A172 (cell line): ENCODE measurements at places on chromosomes 6 and 20.

DNA sequence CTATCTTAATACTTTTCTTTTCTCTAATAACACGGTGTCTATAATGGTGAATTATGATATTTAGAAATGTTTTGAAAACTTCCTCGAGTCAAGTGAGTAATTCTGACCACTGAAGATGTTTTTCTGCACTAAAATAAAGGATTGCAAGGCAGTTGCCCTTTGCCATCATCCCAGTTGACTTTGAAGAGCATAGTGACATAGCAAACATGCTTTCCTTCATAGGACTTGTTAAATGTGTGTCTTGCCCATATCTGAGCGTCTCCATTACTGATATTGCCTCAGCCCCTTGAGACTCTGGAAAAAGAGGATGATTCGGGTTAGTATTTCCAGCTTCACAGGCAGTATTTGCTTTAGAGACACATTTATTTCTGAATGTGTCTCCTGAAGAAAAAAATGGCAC, 125.2 kb upstream of the MCHR2 start:
- DNase-seq, result no peak

GRCh38 chr6:26330859-26331217, 34.2 kb upstream of the BTN3A2 start:
- DNase-seq, result peak; percentile 41

DNA sequence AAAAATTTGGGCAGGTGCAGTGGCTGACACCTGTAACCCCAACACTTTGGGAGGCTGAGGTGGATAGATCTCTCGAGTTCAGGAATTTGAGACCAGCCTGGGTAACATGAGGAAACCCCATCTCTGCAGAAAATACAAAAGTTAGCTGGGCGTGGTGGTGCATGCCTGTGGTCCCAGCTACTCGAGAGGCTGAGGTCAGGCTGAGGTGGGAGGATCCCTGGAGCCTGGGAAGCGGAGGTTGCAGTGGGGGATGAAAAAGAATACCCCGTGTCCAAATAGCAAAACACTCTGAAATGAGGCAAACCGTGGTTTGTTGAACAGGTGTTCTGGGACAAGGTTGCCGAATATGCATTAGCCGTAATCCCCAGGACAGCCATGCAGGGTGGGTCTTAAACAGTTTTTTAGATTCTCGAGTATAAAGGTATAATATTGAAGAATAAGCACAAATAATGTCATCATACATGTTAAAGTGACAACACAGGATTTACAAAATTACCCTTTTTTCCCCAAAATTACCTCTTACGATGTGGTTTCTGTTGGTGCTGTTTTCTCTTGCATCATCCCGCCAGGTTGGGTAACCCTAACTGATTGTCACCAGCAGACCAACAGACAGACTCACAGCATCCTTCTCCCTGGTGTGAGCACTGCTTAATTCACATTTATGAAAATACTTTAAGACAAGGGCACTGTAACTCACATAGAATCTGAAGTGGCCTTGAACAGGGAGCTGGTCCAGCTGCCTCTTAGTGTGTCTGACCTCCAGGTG, 9.1 kb downstream of the DNAJC5 start:
- DNase-seq, result no peak

GRCh38 chr20:34515484-34516246, 557 bp upstream of the DYNLRB1 start:
- no peak for DNase-seq

DNA sequence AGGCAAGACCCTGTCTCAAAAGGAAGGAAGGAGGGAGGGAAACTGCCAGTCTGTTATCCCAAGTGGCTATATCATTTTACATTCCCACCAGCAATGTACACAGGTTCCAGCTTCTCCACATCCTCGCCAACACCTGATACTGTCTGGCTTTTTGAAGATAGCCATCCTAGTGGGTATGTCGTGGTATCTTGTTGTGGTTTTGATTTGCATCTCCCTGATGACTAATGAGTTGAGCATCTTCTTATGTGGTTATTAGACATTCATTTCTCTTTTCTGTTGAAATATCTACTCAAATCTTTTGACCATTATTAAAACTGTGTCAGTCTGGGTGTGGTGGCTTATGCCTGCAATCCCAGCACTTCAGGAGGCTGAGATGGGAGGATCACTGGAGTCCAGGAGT, 47.9 kb upstream of the ARID1B start:
- peak; percentile 86 for DNase-seq

- DNase-seq, result no peak
These were observed 65.8 kb downstream of the BTBD9 start for GRCh38 chr6:38573801-38574395.

DNA sequence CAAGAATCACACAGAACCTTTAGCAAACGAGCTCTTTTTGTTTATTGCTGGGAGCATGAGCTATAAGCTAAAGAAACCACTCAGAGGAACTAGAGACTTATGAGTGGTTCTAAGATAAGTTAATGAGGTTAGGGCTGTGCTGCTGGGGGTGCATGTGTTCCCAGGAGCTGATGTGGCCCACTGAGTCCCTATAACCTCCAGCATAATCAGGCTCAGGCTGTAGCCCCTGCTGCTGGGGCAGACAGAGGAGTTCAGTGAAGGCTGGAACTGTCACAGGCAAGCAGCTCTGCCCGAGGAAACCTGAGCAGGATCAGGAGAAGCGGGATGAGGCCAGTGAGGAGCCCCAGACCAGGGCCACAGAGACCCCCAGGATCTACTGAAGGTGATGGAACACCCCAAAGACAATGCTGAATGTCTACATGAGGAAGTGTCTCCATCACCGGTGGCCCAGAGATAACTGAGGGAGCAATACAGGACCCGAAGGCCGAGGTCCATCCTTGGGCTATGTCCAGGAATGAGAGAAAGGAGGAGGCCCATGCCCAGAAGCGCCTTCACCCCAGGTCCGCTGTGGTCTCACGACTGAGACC, 17.3 kb downstream of the TUBB2B start:
- DNase-seq, result no peak

GRCh38 chr20:51811042-51811355, 8.7 kb upstream of the SALL4 start:
- DNase-seq, result no peak

- DNase-seq, result no peak
These were observed 87.0 kb upstream of the BMP2 start for GRCh38 chr20:6680441-6680840.

- no peak for DNase-seq
These were observed 7.1 kb downstream of the TDP2 start for GRCh38 chr6:24659561-24659960.

DNA sequence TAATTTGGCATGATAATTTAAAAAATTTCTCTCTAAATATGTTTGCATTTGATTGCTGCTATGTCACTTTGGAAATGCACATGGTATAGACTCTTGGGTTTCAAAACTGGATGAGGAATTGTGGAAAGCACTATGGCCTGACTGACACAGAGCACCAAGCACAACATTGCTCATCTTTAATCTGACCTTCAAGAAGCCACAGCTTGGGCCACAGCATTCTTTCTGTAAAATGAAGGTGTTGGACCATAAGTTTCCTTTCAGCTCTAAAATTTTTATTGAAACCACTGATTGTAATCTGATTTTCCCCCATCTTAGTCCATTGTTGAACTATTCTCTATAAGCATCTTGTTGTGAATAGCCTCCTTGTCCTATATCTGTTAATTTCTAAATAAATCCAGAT, 41.0 kb downstream of the QKI start:
- DNase-seq, result no peak

- DNase-seq, result peak; percentile 45
These were observed 704.4 kb upstream of the SLC35B3 start for GRCh38 chr6:9139746-9140145.

DNA sequence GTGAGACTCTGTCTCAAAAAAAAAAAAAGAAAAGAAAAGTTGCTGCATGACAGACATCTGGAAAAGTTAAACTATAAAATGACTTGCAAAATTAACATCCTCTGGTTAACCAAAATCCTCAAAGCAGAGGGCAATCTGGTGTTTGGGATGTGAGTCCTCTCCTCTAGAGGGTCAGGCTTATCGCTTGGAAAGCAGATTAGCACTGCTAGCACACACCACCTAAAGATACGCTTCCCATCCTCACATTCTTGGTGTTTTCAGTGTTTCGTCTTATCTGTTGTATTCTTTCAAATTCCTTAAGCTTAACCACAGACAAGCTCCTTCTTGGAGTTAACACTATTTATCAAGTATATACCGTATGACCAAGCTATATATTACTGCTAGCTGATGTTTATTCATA, 198.0 kb downstream of the SOX4 start:
- no peak for DNase-seq

DNA sequence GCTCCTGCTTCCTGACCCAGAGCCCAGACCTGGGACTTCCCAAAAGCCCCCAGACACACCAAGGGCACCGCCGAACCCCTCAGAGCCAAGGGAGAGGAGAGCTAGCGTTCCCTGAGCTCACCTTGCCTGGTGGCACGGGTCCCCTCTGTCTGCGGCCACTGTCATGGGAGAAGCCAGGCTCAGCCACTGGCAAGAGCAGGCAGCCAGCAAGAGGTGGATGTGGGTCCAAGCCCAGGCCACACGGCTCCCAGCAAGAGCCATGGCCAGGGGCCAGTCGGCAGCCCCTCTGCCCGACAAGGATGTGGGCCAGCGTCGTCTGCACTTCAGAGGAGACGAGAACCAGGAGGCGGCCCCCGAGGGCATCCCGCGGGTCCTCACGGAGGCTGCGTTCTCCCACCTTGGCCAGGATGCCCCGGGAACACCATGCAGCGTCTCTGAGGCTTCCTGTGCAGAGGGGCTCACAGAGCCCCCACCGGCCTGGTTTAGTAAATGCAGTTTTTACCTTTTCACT, 2.2 kb upstream of the PPDPF start:
- no peak for DNase-seq

- DNase-seq, result no peak
These were observed 3.6 kb upstream of the VSTM2L start for GRCh38 chr20:37899105-37900045.

DNA sequence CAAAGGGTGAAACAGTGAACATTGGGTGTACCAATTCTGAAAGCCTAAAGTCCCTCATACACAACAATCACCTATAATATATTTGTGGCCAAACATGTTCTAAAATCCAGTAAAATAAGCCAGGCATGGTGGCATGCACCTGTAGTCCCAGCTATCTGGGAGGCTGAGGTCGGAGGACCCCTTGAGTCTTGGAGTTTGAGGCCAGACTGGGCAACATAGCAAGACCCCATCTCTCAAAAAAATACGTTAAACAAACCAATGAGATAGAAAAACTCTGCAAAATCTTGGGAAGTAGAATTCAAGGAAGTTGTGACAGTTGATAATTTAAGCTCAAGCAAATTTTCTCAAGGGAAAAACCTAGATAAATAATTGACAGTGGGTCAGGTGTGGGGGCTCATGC, 92.6 kb downstream of the CAP2 start:
- DNase-seq, result no peak
